Lower leg skin (tissue), 4 donors: ENCODE measurements at places on chromosomes 6 and 20. TPM values are rescaled to one million over a fixed set of nuclear protein-coding genes. Genes with fewer than 3 reads are reported as not detected.

DNA sequence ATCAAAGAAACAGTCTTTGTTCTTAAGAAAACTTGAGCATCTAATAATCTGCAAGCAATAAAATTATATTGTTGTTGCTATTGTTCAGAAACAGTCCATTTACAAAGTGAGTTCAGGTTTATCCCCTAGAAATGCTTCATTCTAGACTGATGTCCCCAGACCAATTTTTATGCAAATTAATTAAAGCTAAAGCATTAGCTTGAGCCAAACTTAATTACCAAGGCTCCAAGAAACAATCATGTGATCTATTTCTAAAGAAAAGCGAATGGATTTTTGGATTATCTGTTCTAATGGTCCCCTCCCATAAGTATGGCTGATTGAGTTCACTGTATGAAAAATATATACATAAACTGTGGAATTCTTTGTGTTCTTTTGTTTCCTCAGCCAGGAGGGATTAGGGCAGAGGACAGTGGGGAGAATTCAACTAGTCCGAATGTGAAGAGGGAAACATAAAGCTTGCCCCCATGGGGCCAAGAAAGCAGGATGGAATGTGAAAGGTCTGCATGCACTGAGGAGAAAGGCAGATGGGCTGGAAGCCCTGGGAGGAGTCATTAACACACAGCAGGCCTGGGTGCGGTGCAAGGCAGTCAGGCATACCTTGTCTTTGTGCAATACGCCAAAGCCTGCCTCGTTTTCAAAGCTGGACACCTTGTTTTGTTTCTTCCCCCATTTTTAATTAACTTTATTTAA is 597.1 kb downstream of the KIF16B start:
- no peak for DNase-seq

GRCh38 chr20:11193241-11193640 is 519.4 kb upstream of the JAG1 start:
- DNase-seq: no peak

DNA sequence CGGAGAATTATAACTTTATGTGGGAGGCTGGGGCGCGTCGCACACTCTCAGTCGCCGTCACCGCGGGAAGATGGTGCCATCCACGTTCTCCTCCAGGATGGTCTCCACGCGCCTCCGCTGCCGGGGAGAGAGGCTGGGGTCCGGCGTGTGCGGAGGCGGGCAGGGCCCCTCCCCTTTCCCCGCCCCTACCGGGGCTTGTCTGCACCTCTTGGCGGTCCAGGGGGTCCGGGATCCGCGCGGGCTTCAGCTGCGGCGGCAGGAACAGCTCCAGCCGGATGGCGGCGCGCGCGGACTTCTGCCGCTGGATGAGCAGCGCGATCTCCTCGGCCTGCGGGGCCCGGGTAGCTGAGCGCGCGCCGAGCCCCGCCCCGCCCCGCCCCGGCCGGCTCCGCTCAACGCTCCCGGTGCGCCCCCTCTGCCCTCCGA is 807 bp downstream of the LKAAEAR1 start:
- peak; percentile 94 for DNase-seq

DNA sequence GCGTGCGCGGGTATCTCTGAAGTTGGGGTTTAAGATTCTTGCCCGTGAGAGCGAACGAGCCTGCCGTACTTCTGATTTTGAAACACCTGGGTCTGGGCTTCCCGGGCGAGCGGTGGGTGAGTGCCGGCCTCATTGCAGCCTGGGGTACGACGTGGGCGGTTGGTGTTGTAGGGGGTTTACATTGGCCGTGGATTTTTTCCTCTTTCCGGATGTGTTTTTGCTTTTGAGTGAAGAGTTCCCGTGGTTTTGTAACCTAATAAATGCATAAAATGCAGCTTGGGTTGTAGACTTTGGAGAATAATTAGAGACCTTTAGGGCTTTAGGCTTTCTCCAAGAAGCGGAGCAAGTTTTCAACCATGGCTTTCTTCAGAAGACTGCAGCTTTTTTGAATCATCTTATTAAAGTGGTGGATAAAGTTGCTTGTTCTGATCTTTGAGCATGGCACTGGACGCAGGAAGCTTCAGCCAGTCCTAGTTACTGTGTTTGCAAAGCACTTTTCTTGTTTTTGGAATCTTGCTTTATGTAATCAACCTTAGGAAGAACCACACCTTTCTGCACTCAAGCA is 314 bp downstream of the FARS2 start:
- DNase-seq: no peak

- DNase-seq: no peak
Observed at GRCh38 chr6:152338335-152339125, 298.6 kb downstream of the SYNE1 start.

DNA sequence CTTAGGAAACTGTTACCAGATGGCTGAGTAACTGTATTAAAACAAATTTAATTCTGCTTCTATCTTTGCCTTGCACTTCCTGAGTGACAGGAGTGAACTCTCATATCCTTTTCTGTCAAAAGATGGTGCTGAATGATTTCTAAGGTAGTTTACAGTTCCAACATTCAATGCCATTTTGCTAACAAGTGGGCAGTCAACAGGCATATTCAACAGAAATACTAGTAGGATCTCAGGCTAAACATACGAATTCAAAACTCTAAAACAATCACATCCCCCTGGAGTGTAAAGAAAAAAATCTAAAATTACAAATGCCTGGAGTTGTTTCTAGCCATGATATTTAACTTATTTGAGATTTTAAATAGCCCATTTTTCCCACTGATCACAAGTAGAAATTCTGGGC is 6.7 kb downstream of the PSMB9 start:
- no peak for DNase-seq

PFDN4 gene
- total RNA-seq: 33.1 TPM

MYL9 gene
- total RNA-seq: 69.9 TPM

GRCh38 chr6:139373928-139374356 is 506 bp downstream of the CITED2 start:
- peak; percentile 88 for DNase-seq

EYA2 gene
- total RNA-seq: 0.63 TPM

DNA sequence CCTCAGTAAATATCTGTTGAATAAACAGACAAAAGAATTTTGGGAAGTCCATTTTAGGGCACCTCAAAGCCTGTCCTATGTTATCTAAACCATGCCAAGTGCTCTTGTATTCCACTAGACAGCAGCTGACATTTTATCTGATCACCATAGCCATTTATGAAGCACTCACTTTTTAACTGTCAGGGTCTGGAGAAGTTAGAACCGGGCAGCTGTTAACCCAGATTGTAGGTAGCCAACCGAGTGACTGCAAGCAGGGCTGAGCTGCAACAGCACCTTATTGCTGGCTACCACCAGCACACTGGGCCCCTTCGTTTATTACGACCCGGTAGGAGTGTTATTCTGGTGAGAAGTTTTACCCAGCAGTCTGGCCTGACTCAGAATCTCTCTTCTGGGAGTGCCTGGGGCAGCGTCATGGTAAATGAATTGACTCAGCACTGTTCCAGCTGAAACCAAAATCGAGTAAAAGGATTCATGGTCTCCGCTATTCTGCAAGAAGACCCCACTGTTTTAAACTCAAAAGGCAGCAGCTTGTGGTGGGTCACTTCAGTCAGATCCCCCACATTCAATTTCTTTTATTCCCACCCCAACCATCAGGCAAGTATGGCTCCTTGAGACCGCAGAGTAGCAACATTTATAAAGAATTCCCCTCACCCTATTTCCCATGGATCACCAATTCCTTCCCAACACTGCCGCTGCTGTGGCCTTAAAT is 1.7 kb downstream of the UBE2V1 start:
- DNase-seq: peak; percentile 57

- no peak for DNase-seq
Observed at GRCh38 chr6:71248306-71248765, 40.3 kb upstream of the OGFRL1 start.

- no peak for DNase-seq
Observed at GRCh38 chr6:29793036-29793356, 34.6 kb upstream of the HLA-G start.

MGME1 gene
- 21.9 TPM for total RNA-seq

DNA sequence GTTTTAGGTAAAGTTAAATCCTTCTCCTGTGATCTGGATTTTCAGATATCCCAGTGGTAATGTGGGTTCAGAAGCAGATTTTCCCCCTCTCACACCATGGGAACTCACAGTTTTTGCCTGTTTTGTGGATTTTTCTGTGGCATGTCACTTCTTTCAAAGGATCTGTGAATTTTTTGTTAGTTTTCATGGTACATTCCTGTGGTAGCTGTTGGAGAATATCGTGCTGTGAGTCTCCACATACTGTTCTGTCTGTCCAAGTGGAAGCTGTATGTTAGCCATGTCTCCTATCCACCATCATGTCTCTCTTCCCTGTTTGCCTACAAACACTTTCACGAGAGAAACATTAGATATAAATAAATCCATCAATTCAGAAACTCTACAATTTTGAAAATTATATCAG is 378.7 kb upstream of the ADGRB3 start:
- no peak for DNase-seq

- no peak for DNase-seq
Observed at GRCh38 chr20:52493171-52493721, 301.7 kb upstream of the ZFP64 start.

- DNase-seq: no peak
Observed at GRCh38 chr20:5910186-5910585, 40.1 kb downstream of the TRMT6 start.

DNA sequence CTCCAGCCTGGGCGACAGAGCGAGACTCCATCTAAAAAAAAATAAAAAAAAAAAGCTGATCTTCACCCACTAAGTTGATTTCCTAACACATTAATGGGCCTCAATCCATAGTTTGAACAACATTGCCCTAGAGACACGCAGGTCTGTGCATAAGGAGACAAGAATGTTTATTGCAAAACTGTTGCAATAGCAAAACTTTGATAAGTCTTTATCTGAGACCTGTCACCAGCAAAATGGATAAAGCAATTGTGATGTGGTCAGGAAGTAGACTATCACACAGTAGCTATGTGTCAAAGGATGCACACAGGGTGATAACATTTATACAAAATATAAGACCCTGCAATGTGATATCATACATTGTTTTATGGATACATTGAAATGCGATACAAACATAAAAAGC is 4.2 kb upstream of the ITPR3 start:
- no peak for DNase-seq

DNA sequence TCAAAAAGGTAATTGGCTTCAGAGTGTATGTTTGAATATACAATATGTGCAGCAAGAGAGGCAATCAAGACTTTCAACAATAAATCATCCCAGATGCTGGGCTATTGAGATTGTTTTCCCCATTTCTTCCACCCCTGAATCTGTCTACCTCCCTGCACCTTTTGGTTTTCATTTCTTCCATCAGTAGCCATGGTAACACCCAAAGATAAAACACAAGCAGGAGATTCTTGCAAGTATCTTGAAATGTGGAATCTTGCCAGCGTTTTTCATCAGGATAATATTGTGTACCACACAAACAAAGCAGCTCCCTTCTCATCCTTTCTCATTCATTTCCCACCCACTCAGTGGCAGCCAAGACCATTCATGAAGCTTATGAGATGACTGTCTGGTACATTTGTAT is 73.0 kb upstream of the NRSN1 start:
- DNase-seq: no peak

DNA sequence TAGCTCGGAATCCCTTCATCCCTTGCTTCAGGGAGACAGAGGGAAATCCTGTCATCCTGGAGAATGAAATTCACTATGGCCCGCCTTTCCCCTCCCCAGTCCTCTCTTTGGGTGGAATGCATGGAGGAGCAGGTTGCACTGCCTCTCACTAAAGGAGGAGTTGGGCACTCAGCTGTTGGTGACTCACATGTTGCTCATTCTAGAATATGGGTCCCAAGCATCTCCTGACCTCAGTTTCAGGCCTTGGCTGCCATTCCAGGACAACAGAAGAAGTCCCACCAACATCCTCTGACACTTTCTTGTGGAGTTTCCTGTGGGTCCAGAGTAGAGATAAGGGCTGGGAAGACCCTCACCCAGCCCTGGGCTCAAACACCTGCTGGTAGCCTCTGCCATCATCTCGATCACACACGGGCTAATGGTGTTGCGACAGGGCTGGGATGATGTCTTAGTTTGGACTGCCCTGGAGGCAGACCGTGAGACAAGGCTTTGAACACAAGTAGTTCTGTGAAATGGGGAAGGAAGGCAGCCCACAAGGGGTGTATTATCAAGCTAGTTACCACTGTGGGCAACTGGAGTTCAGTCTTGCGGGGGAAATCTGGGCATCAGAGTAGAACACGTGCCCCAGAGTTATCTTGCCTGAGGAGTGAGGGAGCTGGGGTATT is 52.4 kb upstream of the RNF24 start:
- no peak for DNase-seq

TBX18 gene
- total RNA-seq: 8.6 TPM

DNA sequence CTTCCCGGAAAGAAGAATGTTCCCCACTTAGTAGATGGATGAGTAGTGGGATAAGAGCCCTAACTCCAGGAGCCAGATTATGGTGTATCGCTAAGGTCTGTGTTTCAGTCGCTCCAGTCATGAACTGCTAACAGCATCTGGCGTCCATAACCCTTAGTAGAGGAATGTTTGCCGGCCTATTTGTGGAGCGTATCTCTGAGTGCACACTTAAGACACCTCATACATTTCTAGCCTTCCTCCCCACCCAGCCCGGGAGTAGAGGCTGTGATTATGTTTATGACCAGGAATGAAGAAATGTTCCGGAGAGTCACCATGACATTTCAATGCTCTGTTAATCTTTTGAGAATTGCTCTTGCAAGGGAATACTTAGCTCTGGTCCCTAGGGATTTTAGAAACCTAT is 251.1 kb upstream of the SOX4 start:
- no peak for DNase-seq

EDN3 gene
- 0.38 TPM for total RNA-seq

GUCA1A gene
- total RNA-seq: not detected

TBXT gene
- total RNA-seq: not detected
